Epithelial cell of proximal tubule (primary cell): ENCODE measurements at places on chromosomes 2 and 18. TPM values are rescaled to one million over a fixed set of nuclear protein-coding genes. Genes with fewer than 3 reads are reported as not detected.

DNA sequence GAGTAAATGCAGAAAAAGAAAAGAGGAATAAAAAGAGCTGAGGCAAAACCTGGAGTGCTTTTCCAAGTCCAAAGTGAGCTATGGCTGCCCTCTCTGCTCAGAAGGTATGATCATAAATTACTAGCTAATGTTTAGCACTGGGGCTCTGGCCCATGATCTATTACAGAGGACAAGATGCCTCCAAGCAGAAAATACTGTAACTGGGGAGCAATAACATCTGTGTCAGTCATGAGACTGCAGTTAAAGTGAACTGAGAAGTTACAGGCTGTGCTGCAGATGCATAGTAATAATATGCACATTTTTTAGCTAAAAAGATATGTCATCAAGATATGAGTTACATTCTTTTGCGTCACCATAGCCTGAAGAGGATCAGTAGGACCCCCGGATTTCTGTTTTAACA, 209.4 kb upstream of the RBBP8 start:
- no peak for DNase-seq

- no peak for DNase-seq
Observed at GRCh38 chr2:108641756-108642155, 77.5 kb upstream of the RANBP2 start.

Gene DIPK1C
- total RNA-seq: not detected in 2 replicates

DNA sequence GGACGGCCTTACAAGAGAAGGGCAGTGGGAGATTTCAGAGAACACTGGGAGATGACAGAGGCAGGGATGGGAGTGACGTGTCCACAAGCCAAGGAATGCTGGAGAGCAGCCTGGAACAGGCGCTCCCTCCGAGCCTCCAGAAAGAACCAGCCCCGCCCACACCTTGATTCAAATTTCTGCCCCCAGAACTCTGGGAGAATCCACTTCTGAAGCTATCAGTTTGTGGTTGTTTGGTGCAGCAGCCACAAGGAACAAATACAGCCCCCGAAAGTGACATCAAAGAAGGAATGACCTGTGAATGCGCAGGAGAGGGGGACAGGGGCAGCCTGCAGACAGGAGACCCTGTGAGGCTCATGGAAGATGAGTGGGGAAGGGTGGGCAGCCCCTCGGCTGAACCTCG, 67.3 kb downstream of the TWIST2 start:
- DNase-seq: no peak

- DNase-seq: no peak
Observed at GRCh38 chr2:51960841-51961335, 929.0 kb upstream of the NRXN1 start.

GRCh38 chr2:169050476-169051240, 18.7 kb upstream of the DHRS9 start:
- no peak for DNase-seq
